ENCODE measurements at places on chromosomes 3 and 15.

DNA sequence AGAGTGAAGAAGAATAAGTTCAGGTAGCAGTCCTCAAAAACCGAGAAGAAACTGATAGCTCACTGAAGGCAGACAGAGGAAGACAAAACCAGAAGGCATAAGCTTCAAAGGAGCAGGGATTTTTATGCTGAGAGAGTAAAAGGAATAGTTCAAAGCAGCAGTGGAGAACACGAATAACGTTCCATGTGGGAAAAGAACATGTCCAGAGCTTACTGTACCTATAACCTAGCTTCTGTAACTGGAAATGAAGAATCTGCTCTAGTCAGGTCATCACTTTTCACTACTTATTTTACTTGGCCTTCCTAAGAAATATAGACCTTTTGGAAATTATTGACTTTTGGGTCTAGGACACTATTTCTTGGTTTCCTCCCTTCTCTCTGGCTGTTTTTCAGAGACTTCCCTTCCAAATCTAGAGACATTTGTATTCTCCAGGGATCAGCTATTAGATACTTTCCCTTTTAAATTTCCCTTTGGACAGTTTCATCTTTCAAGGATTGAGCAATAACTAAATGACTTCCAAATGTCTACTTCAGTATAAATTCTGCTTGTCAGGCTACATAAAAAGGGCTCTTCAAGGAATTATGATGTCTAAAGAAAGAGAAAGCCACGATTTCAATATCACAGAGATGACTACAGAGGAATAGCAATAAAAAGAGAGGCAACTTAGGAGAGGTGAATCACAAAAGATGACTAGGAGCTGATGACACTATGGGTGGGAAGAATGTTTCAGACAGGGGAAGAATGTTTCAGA, 46.7 kb downstream of the UBE3A start:
- DNase-seq = no peak

GRCh38 chr15:64781299-64781698, 5.9 kb upstream of the RBPMS2 start:
- DNase-seq = no peak

DNA sequence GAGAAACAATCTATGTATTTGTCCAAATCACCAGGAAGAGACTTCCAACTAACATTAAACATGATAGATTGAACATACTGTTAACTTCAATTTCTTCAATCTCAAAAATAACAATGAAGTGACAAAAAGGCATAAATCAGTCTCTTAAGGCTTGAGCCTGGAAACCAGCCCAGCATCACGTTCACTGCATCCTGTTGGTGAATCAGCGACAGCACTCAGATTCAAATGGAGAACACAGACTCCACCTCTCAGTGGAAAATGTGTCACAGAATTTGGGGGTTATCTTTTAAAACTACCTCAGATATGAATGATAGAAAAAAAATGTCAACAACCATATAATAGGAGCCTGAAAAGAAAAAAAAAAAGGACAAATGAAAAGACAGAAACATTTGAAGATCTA, 212.0 kb downstream of the MINAR1 start:
- no peak for DNase-seq

DNA sequence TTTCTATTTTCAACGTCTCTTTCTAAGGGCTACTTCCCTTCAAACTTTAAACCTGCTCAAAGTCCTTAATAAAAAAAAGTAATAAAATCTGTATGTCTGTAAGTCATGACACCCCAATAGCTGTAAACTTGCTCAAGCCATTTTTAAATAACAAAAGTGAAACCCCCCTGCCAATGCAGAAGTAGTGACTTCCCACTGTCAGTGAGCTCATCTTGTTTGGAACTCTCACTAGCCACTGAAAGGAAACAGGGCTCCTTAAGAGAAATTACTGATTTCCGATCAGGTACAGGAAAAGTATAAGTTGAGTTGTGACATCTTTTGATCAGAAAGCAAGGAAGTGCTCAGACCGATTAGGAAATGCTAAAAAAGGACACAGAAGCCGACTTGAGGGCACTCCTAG, 27.6 kb upstream of the GPR171 start:
- no peak for DNase-seq

GRCh38 chr3:143035466-143036211, 34.3 kb downstream of the U2SURP start:
- no peak for DNase-seq

DNA sequence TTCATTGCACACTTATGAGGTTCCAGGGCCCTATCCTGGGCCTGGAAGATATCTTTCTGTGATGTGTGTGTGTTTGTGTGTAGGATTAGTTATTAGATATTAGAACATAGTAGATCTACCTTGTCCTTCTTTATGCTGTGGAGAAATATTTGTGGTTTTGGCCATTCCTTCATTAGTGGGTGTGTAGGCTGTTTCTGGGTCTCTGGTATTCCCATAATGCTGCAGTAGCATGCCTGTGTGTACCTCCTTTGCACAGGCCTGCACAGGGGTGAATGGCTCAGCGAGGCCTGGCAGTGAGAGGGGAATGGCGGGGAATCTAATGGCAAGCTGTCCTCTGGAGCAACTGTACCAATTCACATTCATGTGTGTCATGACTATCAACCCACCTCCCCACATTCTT, 125.8 kb upstream of the MRPS22 start:
- no peak for DNase-seq

- no peak for DNase-seq
Observed at GRCh38 chr3:149657321-149657925, 402 bp downstream of the WWTR1 start.

- no peak for DNase-seq
Observed at GRCh38 chr15:62607643-62608042, 434.9 kb upstream of the TPM1 start.

GRCh38 chr3:132348531-132348930, 31.3 kb downstream of the ACP3 start:
- DNase-seq = no peak
